Ovary (tissue), 10 donors: ENCODE measurements at places on chromosomes 7 and 10.

GRCh38 chr7:55193245-55193644 is 171.9 kb upstream of the LANCL2 start:
- no peak for DNase-seq

GRCh38 chr10:121158988-121159579 is 307.9 kb downstream of the WDR11 start:
- no peak for DNase-seq

DNA sequence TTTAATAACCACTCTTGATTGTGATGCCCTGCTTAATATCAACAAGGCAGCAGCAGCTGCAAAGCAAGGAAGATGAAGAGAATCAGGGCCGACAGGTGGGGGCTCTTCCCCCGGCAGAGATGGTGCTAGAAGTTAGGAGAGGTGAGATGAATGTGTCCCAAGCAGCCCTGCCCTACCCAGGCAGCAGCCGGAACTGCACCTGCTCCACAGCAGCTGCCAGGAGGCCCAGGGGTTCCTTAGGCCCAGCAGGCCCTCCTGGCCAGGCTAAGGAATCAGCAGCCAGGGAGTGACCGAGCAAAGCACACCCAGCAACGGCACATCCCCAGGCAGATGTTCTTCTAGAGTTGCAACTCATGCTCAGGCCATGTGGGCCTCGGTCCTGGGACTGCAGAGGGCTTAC is 17.9 kb downstream of the AFAP1L2 start:
- no peak for DNase-seq

DNA sequence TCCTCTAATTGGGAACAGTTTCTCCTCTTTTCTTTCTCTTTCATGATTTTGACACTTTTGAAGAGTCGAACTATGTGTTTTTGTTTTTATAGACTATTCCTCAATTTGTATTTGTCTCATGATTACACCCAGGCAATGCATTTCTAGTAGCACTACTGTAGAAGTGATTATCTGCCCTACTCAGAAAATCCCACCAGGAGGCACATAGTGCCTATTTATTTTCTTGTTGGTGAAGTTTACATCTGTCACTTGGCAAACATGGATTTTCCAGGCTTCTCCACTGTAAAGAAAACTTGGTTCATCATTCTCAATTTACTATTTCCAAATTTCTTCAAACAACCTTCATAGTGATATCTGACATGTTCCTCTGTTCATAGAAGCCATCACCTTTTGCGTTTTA is 893.9 kb downstream of the CCSER2 start:
- no peak for DNase-seq

- DNase-seq, result no peak
Observed at GRCh38 chr10:789831-790701, 100.6 kb upstream of the DIP2C start.

DNA sequence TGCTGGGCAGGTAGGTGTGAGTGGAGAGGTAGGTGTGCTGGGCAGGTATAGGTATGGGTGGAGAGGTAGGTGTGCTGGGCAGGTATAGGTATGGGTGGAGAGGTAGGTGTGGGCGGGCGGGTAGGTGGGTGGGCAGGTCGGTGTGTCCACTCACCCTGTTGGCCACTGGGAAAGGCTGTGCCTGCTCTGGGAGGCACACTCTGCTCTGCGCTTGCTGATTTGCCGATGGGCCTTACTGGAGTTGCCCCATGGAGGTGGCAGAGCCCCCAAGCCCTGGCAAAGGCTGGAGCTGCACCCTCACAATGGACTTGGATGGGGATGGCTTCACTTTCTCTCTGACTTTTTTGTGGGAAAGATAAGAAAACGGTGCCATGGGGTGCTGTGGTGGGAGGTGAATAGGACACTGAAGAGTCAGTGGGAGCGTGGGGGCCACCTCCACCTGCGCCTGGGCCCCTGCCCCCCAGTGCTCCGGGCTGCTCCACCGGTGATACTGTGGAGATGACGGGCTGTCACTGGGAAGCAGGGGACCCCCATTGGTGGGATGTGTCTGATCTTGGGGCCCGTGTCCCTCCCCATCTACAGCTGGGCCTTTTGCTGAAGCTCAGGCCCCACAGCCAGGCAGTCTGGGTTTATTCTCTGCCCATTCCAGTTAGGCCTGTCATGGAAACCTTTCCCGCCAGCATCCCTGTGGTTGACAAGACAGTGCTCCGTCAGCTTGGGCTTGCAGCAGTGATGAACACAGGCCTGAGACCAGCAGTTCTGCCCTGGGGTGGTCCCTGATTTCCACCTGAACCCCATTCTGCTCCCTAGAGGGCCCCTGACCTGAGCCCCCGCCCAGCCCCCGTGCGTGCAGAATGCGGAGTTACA is 75.0 kb downstream of the NKX6-2 start:
- DNase-seq, result no peak

DNA sequence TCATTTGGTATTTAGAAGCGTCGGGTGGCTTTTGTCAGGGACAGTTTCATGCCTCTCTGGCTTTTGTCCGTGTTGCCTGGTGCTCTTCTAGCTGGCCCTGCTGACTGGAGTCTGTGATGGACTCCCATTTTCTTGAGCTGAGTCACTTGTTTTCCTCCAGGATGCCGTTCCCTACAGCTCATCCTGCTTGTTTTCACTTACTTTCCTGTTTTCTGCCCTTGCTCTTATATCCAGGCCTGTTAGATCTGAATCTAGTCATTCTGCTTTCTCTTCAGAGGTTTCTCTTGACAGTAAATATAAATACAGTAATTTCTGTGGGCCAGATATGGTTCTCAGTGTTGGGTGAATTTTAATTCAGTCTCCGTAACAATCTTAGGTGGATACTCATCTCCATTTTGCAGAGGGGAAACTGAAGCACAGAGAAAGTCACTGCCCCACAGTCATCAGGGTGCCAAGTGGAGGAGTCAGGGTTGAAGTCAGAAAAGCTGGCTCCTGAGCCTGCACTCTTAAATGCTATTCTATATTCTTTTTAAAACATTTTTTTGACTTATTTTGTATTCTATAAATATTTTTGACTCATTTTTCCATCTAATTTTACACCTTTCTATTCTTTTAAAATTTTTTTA is 85.4 kb downstream of the CCNY start:
- DNase-seq, result peak; percentile 58

GRCh38 chr10:28797904-28798371 is 120.6 kb downstream of the BAMBI start:
- no peak for DNase-seq

DNA sequence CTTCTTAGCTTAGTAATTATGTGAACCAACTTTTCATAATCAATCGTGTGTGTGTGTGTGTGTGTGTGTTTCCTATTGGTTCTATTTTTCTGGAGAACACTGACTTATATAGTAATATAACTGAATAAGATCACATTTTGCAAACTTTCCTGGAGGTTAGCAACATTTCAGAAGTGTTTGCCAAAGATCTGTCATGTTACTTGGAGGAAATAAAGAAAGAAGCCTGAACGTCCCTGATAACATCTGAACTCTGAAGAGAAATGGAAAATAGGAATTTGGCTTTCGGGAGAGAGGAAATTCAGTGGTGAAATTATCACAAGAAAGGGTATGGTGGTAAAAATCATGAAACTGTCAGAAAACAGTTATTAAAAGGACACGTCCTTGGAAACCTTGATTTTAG is 984.4 kb upstream of the AUTS2 start:
- no peak for DNase-seq

- peak; percentile 47 for DNase-seq
Observed at GRCh38 chr10:127024685-127025435, 119.6 kb downstream of the DOCK1 start.

GRCh38 chr7:109694149-109695071 is 1124.7 kb downstream of the DNAJB9 start:
- no peak for DNase-seq

DNA sequence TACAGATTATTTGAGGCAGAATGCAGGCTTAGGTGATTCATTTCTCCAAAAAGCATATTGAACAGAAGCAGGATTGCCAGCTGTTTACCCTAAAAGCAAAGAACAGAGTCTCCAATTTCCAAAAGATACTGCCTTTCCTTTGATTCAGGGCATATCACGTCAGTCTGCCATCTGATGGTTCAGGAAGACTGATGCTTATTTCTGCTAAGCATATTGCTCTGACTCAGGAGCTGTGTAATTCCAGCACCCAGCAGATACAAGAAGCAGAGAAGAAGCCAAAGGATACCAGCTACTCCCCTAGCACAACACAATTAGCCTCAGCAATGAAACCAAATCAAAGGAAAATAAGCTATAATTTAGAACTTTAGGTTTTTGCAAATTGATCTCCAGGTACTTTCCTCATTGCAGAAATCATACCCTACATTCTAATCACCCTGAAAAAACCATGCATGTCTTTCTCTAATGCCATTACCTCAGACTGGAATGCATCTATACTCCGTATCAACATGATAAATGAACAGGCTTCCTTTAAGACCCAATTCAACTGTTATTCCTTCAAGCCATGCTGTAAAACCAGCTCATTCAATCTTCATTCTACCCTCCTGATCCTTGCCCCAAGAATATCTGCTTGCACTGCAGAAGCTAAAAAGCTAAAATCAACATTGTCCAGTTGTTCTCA is 55.1 kb downstream of the ABI1 start:
- DNase-seq, result no peak

DNA sequence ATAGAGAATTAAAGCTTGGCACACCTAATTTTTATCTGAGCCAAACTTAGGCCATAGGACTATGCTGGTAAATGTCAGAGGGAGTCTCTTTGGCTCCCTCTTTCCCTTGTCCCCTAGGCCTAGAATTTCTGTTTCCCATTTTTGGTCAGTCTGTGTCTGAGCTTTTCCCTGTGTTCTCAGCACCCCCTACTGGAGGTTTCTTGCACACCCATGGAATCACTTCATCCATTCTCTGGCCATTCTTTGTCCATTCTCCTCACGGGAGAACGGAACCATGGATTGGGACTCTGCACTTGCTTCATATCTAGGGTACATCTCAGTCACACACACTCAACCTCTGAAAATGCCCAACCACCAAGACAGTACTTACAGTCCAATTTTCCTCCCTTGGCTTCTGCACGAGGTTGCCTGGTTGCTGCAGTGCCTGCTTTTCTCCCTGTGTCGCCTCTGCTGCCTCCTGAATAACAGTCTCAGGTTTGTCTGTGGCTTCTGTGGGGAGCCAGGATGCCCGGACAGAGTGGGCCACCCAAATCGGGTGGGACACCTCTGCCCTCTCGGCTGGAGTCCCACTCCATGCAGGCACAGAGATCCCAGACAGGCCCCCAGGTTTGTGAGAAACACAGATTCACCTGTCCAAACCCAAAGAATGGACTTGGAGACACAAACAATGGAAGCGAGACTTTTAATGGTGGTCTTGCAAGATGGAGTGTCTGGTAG is 35.1 kb upstream of the DNAH11 start:
- DNase-seq, result no peak

DNA sequence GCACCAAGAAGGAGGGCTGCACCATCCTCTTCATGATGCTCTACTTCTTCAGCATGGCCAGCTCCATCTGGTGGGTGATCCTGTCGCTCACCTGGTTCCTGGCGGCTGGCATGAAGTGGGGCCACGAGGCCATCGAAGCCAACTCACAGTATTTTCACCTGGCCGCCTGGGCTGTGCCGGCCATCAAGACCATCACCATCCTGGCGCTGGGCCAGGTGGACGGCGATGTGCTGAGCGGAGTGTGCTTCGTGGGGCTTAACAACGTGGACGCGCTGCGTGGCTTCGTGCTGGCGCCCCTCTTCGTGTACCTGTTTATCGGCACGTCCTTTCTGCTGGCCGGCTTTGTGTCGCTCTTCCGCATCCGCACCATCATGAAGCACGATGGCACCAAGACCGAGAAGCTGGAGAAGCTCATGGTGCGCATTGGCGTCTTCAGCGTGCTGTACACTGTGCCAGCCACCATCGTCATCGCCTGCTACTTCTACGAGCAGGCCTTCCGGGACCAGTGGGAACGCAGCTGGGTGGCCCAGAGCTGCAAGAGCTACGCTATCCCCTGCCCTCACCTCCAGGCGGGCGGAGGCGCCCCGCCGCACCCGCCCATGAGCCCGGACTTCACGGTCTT is 1.9 kb downstream of the FZD1 start:
- peak; percentile 66 for DNase-seq

DNA sequence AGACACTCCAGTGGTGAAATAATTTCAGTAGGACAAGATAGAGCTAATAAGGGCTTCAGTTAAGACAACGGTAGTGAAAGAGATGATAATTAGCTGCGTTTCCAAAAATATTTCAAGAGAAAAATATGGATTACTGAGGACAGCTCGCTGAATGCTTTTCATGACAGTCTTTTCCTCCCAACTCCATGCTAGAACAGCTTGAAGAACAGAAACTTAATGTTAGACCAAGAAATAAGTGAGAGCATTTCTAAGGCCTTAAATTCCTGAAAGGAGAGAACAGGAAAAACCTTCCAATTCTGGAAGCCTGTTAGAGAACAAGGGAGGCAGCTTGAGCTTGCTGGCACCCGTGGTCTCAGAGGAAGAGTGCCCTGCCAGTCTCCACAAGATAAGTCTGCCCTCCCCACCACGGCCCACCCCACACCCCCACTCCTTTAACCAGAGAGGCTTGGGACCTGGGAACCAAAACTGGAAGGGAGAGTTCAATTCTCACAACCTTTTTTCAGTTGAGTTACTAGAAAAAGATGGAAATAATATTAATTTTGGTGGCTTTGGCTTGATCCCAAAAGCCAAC is 1148.0 kb upstream of the CELF2 start:
- no peak for DNase-seq

- no peak for DNase-seq
Observed at GRCh38 chr10:11573497-11573896, 38.0 kb downstream of the USP6NL start.
